ENCODE measurements at places on chromosomes 1 and 21. TPM values are rescaled to one million over a fixed set of nuclear protein-coding genes. Genes with fewer than 3 reads are reported as not detected.

GRCh38 chr1:182255494-182255893 is 136.1 kb downstream of the GLUL start:
- no peak for DNase-seq

DNA sequence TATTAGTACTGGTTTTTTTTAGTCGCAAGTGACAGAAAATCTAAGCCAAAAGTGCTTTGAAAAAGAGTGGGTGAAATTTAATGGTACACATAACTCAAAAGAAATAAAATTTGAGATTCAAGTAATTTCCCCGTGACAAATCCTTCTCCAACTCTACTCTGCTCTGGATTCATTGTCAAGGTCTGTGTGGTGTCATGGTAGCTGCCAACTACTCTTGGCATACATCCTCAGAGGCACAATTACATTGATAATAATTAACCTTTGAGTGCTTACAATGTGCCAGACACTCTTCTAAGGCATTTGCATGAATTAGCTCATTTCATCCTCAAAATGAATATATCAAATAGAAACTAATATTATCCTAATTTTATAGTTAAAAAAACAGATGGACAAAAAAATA is 1153.9 kb upstream of the NCAM2 start:
- no peak for DNase-seq

DNA sequence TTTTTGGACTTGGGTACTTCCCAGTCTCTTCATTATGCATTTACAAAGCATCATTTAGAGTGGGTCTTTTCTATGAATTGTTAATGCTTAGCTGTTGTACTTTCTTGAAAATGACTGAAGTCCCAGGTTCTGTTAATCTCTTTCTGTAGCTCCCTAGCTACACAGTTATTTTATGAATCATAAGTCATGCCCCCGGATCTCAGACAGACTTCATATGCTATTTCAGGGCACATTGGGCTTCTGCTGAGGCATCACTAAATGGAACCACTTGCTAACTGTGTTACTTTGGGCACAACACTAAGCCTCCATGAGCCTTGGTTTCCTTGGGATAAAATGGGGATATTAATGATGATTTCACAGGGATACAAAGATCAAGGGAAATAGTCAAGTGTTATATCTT is 55.5 kb upstream of the RBM15 start:
- DNase-seq, result no peak

- DNase-seq, result peak; percentile 93
These were observed 65.8 kb downstream of the AK5 start for GRCh38 chr1:77347646-77348045.

DNA sequence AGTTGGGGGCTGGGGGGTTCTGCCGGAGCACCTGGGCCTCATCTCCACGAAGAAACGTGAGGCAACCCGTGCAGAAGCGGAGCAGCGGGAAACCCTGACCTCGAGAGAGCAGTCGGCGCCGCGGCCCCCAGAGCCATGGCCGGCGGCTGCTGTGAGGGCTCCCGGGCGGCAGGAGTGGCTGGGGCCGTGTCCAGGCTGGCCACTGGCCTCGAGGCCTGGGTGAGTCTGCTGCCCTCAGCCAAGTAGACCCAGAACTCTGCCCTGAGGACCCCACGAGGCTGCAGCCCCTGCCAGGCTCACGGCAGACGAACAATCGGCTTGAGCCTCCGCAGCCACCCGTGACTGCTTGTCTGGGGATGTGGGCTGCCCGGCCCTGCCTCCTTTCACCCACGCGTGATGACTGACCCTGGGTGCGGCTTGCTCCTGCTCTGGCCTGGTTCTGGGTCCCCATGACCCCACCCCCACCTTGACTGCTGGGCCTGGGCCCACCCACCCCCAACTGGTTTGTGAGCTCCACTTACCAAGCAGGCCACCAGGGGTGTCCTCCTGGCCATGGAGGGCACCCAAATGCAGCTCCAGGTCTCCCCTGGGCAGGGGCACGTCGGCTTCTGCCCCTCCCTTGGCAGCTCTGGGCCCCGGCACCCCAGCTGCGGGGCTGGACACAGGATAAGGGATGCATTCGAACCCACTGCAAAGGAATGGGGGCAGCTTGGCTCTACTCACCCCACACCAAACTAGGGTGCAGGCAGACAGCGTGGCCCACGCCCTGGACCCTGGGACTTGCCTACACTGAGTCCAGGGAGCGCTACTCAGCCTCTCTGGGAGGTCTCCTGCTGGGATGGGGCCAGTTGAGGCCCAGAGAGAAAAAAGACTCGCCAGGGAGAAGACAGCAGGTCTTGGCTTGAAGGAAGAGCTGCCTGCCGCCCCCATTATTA is 34.2 kb downstream of the MORN1 start:
- no peak for DNase-seq

- no peak for DNase-seq
These were observed 61.6 kb downstream of the S100B start for GRCh38 chr21:46543306-46543705.

DNA sequence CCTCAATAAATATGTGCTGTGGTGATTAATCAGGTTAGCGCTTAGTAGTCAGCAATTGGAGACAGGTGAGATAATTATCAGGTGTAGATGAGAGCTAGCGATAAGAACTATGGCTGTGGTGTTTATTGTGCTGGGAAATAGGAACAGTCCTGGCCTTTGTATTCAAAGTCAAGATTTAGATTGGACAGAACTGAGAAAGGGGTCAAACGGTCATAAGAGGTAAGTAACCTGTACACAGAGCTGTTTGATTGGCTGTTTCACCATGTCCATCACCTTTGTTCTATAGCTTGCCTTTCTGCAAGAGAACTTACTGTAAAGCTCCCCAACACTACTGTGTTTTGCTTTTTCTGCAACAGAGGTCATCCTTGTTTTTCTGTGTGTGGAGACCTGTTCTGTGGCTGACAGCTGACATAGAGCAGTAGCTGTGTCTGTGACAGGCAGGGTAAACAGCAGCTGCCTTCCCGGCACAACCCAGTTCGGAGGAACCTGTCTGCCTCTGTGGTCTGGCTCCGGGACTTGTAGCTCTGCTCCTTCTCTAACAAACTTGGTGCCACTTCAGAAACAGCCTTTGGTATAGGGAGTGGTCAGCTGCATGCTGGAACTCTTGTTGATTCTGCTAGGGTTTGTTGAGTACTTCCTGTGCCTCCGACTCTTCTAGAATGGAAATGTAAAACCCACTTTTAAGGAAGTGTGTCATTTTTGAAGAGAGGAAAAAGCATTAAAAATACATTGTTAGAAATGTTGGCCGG is 21.1 kb upstream of the CDC42 start:
- DNase-seq, result no peak

DNA sequence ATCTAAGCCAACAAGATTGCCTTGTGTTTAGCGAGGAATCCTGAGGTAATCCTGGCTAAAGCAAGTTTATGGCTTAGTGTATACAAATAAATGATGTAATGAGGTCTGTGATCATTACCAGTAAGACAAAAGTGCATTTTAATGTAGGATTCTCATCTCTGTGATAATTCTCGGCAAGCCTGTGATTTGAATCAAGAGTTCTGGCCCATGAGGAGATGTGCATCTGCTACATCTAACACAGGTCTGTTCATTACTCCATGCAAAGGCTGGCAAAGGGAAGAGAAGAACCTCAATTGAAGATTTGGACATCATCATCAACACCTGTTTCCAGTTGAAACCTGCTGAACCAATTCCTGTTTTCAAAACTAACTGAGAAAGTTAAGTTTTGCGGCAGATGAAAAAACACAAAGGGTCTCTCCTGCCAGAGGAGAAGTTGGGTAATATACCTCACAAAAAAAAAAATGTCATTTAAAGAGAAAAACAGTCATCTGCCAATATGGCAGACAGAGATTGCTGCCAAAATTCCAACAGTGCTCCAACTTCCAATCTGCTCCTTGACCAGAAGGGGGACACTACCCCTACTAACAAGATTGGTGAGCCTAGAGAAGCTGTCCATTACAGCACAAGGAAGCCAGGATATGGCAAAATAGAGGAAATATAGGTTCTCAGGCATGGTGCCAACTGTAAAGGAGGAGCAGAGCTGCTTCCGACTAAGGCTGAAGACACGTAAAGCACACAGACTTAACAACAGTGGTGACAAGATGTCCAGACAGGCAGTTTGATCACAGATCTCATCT is 453.7 kb downstream of the TTLL7 start:
- peak; percentile 24 for DNase-seq

DNA sequence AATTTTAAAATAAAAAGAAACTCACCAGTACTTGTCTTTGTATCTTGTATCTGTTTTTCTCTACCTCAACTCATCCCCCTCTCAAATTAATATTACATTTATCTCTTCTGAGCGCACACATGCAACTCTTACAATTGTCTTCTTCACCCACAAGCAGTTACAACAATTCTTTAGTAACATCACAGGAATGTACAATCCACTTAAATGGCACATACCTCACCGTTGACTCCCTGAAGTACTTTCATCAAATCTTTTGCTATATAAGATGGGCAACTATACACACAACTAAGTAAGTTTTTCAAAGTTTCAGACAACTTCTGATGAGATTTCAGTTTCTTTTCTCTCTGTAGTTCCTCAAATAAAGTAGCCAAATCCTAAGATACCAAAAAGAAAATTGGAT is 28.3 kb downstream of the HEATR1 start:
- no peak for DNase-seq

- DNase-seq, result peak; percentile 49
These were observed 1.3 kb downstream of the KMO start for GRCh38 chr1:241533326-241534115.

DNA sequence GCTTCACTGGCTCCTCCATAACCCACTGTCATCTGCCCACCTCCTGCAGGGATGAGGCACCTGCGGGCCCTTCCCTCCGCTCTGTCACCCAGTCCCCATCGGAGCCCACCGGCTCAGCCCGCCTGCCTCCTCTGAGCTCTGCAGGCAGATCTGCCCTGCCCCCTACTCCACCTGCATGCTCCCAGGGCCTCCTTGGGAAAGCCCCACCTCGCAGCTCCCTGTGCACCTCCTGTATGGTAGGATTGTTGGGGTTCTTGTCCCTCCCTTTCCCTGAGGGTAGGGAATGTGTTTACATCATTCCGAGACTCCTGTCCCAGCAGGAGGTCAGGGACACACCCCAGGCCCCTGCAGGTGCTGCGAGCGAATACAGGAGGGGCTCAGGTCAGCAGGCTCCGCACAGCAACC is 50.5 kb downstream of the SIK1 start:
- DNase-seq, result no peak

DNA sequence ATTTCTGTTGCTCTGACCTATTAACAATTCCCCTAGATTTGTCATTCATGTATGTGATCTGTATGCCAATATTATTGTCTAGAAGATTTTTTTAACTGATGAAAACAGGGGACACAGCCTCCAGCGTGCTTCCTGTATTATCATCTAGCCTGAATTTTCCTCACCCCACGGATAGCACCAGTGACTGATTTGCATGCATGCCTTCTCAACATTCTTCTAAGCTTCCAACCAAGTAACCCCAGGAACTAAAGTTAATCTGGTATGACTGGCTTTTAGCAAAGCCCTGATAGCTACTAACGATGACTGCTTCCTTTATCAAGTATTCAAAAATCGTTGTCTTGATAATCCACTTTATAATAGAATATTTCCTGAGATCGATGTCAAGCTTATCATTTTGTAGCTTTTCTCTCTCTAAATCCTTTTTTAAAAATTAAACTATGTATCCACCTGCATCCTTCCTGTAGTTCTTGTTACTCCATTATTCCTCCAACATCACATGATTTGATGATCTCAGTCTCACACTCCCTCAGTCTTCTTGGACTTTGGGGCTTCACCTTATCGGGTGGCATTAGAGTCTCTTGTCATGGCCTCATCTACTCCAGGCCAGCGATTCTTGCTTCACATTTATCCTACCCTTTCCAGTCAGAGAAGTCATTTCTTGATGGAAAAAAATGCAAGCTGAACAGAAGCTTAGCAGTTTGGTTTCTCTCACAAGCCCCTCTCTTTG is 19.0 kb downstream of the BCAR3 start:
- DNase-seq, result peak; percentile 67

GRCh38 chr1:40620586-40621210 is 44.8 kb downstream of the RIMS3 start:
- DNase-seq, result no peak

GRCh38 chr1:77925518-77925917 is 37.1 kb downstream of the NEXN start:
- no peak for DNase-seq

DNA sequence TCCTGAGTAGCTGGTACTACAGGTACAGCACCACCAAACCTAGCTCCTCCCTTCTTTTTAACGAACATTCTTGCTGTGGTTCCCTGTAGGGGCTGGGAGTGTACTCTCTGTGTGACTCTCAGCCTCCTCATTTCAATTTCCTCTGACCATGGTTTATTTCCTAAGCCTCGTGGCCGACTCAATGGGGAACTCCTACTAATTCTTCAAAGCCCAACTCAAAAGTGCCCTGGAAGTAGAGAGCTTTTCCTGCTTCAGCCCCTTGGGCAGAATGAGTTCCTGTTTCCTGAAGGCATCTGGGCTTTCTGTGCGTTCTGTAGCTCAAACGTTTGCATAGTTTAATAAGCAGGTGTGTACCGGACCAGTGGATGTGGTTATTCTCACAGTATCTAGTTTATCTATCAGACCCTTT is 70.9 kb upstream of the ACOT11 start:
- DNase-seq, result no peak

DNA sequence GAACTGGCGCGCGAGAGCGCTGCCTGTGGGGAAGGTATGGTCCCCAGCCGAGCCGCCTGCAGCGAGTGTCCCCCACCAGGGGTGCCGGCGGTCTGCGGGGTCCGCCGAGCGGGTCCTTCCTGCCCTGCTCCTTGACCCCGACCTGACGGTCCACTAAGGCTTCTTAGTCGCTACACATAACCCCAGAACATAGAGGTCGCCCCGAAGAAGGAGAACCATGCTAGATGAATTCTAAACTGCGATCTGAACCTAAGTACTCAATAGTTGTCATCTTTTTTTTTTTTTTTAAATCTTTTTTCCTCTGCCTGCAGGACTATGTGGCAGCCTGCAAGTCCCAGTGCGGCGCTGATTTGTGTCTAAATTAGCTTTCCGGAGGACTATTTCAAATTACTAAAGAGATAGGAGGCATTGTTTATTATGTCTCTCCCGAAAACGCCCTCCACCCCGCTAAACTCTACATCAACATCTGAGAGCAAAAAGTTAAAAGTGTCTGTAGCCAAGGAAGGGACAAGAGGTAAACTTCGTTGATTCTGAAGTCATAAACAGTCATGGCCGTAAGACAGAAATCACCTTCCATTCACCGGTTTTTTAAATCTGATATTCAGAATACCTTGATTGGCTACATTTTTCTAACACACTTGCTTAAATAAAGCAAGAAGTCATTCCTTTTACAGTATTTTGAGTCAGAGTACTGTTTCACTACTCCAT is 476 bp downstream of the AXDND1 start:
- peak; percentile 22 for DNase-seq

ZC3H12A gene
- 8.6 TPM for total RNA-seq

IVL gene
- not detected for total RNA-seq

DMRTA2 gene
- total RNA-seq, result 1.4 TPM

SLC6A9 gene
- 2.1 TPM for total RNA-seq

PDE9A gene
- not detected for total RNA-seq

GPN2 gene
- total RNA-seq, result 9.5 TPM

PLA2G2A gene
- total RNA-seq, result not detected

SH3D21 gene
- total RNA-seq, result not detected

ZNF691 gene
- total RNA-seq, result 12.3 TPM

VHLL gene
- total RNA-seq, result not detected

LHX8 gene
- 1.6 TPM for total RNA-seq

TSHB gene
- not detected for total RNA-seq
